ENCODE measurements at places on chromosomes 6 and 20. TPM values are rescaled to one million over a fixed set of nuclear protein-coding genes. Genes with fewer than 3 reads are reported as not detected.

- no peaks in the 10 kb centered on the region for H3K36me3 ChIP-seq
- H3K4me3 ChIP-seq: no peak overlapping the region
- no peak for DNase-seq
- no peak overlapping the region for H3K27ac ChIP-seq
- no peaks in the 10 kb centered on the region for H3K4me1 ChIP-seq
Observed at GRCh38 chr6:157287923-157288322, 35.4 kb downstream of the TMEM242 start.

- no peaks in the 10 kb centered on the region for H3K36me3 ChIP-seq
- H3K27ac ChIP-seq: no peak overlapping the region
- no peak for DNase-seq
- H3K4me1 ChIP-seq: no peaks in the 10 kb centered on the region
- no peaks in the 10 kb centered on the region for H3K27me3 ChIP-seq
Observed at GRCh38 chr6:92459606-92460005, 959.8 kb downstream of the EPHA7 start.

GRCh38 chr6:159099276-159099675 lies 54.5 kb upstream of the TAGAP start:
- no peaks in the 10 kb centered on the region for H3K27me3 ChIP-seq
- no peak overlapping the region for H3K27ac ChIP-seq
- H3K36me3 ChIP-seq: no peaks in the 10 kb centered on the region
- H3K4me3 ChIP-seq: no peak overlapping the region
- H3K4me1 ChIP-seq: no peaks in the 10 kb centered on the region

DNA sequence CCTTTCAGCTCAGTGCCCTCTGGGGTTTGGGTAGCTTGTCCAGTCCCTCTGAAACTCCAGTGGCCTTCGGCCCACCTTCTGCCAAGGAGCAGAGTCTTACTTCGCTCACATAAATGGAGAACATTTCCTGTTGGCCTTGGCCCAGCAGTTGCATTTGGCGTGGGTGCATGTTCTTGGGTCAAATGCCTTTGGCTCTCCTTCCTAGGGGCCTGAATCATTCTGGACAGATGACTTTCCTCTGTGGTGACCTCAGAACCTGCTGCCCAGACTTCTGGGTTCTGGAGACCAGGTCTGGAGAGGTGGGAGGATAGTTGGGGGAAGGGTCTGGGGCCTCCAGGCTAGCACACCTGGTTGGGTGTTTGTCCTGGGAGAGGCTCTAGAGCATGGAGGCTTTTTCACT lies 29.3 kb downstream of the BCAS4 start:
- no peak overlapping the region for H3K4me3 ChIP-seq
- H3K27ac ChIP-seq: no peak overlapping the region
- peak; percentile 43 for DNase-seq
- H3K4me1 ChIP-seq: no peaks in the 10 kb centered on the region
- H3K27me3 ChIP-seq: no peaks in the 10 kb centered on the region

GRCh38 chr6:50381099-50381415 lies 331.3 kb upstream of the DEFB112 start:
- H3K4me3 ChIP-seq: no peak overlapping the region
- H3K36me3 ChIP-seq: no peaks in the 10 kb centered on the region
- no peaks in the 10 kb centered on the region for H3K27me3 ChIP-seq
- no peaks in the 10 kb centered on the region for H3K4me1 ChIP-seq

GRCh38 chr6:90816764-90817163 lies 229.9 kb upstream of the MAP3K7 start:
- H3K27ac ChIP-seq: no peak overlapping the region
- no peaks in the 10 kb centered on the region for H3K27me3 ChIP-seq
- H3K36me3 ChIP-seq: no peaks in the 10 kb centered on the region
- no peaks in the 10 kb centered on the region for H3K4me1 ChIP-seq
- no peak overlapping the region for H3K4me3 ChIP-seq

DNA sequence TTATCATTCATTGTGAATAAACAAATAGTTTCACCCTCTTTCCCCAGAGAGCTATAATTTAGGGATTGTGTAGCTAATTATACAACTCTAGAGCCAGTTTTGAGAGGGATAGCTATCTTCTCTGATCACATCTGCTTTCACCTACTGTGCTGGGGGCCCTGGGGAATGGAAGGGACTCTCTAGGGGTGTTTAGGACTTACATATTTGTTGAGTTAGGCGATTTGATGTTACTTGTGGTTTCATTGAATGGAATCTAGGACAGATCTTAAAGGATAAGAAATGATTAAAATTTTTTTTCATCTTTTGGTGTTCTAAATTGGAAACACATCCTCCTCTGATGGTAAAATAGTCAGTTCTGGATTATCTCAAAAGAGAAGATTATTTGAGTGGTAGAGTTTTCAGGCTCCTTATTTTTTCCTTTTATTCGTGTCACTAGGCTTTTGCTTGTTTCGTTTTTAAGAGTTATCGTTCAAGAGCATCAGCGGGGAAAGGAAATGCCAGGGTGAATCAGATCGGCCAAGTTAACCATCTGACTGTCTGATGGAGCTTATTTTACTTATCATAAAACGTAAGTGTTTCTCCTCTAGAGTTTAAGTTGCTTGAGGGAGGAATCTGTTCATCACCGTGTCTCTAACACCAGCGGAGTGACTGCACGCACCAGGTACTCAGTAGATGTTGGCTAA lies 236.7 kb downstream of the FARS2 start:
- no peak overlapping the region for H3K4me3 ChIP-seq
- H3K4me1 ChIP-seq: no peaks in the 10 kb centered on the region
- no peak overlapping the region for H3K27ac ChIP-seq
- no peaks in the 10 kb centered on the region for H3K27me3 ChIP-seq
- H3K36me3 ChIP-seq: no peaks in the 10 kb centered on the region
- DNase-seq: no peak

DNA sequence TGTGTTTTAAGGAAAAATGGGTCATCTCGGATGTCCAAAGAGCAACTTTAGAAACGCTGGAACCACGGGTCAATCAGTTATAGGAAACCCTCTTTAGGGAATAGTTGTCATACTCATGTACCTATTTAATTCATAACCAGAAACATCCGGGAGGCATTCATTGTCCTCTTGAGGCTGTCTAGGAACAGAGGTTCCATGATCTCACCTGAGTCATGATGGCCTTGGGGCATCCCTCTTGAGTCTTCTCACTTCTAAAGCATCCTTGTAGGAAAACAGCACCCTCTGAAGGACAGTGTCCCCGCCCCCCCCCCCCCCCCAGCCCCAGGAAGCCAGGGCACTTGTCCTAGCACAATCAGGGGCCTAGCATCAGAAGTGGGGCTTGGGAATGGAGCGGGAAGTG lies 46.3 kb upstream of the CDH4 start:
- H3K36me3 ChIP-seq: no peaks in the 10 kb centered on the region
- H3K27ac ChIP-seq: no peak overlapping the region
- no peak for DNase-seq
- H3K27me3 ChIP-seq: no peaks in the 10 kb centered on the region

DNA sequence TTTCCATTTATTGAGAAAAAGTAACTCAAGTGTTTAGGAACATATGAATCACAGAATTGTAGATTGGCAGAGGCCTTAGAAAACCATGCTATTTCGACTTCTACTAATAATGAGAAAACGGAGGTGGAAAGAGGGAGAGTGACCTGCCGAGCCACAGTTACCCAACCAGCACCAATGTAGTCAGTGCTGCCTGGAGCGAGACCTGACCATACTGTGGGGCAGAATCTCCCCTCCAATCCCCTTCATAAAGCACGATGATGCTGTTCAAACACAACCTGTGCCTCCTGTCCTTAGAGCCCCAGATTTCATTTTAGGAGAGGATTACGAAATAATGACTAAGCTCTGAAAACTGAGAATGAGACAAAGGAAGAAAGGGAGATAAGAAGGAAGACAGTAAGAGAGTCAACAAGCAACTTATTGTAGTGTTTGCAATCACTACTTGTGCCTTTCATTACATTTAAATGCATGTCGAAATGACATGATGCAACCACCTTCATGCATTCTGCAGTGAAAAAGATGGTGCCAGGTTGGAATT lies 70.6 kb downstream of the ATXN1 start:
- DNase-seq: no peak
- H3K4me3 ChIP-seq: no peak overlapping the region
- no peak overlapping the region for H3K27ac ChIP-seq
- H3K4me1 ChIP-seq: peaks cover 1% of the 10 kb centered on the region
- no peaks in the 10 kb centered on the region for H3K27me3 ChIP-seq
- no peaks in the 10 kb centered on the region for H3K36me3 ChIP-seq

GRCh38 chr20:10647471-10647870 lies 26.3 kb downstream of the JAG1 start:
- H3K4me1 ChIP-seq: no peaks in the 10 kb centered on the region
- no peaks in the 10 kb centered on the region for H3K36me3 ChIP-seq
- peak; percentile 1 for DNase-seq
- no peak overlapping the region for H3K4me3 ChIP-seq
- H3K27ac ChIP-seq: no peak overlapping the region

DNA sequence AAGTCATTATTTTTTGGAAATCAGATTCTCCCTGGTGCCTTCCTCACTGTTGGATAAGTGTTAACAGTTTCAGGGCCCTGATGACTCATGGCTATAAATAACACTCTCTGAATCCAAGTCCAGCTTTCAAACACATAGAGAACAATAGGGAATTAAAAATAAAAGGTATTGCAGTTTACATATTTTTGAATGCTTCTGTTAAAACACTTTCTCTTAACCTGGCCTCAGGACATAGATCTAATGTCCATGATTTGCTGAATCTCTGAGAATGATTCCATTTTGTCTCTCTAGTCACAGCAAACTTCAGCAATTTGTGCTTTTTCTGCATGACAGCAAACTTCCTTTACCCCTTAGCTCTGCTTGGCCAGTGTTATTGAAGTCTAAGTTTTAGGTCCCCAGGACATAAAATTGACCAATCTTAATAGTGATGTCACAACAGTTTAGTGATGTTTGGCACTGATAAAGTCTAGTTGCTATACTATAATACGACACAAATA lies 1192.4 kb upstream of the CITED2 start:
- DNase-seq: no peak
- no peaks in the 10 kb centered on the region for H3K4me1 ChIP-seq
- H3K27ac ChIP-seq: no peak overlapping the region
- H3K36me3 ChIP-seq: no peaks in the 10 kb centered on the region
- H3K27me3 ChIP-seq: no peaks in the 10 kb centered on the region

DNA sequence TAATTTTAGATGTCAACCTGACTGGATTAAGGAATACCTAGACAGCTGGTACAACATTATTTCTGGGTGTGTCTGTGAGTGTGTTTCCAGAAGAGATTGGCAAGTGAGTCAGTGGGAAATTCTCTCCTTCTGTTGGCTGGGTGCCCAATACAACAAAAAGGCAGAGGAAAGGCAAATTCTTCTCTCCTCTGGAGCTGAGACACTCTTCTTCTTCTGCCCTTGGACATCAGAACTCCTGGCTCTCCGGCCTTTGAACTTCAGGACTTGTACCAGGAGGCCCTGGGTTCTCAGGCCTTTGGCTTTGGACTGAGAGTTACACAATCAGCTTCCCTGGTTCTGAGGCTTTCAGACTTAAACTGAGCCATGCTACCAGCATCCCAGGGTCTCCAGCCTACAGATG lies 7.8 kb upstream of the BTN3A1 start:
- no peaks in the 10 kb centered on the region for H3K36me3 ChIP-seq
- no peak overlapping the region for H3K4me3 ChIP-seq
- DNase-seq: no peak
- H3K27ac ChIP-seq: no peak overlapping the region
- H3K27me3 ChIP-seq: no peaks in the 10 kb centered on the region
- H3K4me1 ChIP-seq: peaks cover 1% of the 10 kb centered on the region

DNA sequence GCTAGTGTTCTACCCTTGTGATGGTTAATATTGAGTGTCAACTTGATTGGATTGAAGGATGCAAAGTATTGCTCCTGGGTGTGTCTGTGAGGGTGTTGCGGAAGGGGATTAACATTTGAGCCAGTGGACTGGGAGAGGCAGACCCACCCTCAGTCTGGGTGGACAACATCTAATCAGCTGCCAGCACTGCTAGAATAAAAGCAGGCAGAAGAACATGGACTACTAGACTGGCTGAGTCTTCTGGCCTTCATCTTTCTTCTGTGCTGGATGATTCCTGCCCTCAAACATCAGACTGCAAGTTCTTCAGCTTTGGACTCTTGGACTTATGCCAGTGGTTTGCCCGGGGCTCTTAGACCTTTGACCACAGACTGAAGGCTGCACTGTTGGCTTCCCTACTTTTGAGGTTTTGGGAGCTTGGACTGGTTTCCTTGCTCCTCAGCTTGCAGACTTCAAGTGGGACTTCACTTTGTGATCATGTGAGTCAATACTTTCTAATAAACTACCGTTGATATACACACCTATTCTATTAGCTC lies 50.1 kb downstream of the SDHAF4 start:
- H3K36me3 ChIP-seq: no peaks in the 10 kb centered on the region
- no peak overlapping the region for H3K4me3 ChIP-seq
- DNase-seq: no peak

- H3K36me3 ChIP-seq: no peaks in the 10 kb centered on the region
- no peak for DNase-seq
- H3K27ac ChIP-seq: no peak overlapping the region
- no peaks in the 10 kb centered on the region for H3K27me3 ChIP-seq
- peak overlapping the region; percentile 86 for H3K4me3 ChIP-seq
- H3K4me1 ChIP-seq: peaks cover 10% of the 10 kb centered on the region
Observed at GRCh38 chr20:1465470-1466210, 1.0 kb downstream of the NSFL1C start.

DNA sequence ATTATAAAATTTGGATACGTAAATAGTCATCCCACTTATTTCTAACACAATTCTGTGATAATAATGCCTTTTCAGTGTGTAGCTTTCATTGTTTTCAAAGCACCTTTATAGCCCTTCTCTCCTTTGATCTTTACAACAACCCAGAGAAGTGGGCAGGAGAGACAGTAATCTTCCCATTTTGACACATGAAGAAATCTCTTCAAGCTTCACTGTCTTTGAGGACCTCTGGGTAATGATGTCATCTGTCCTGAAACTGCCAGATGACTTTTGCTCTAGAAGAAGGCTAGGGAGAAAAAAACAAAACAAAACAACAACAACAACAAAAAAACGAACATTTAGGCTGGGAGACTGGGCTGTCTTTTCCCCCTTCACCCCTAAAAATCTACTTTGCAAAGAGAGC lies 203.0 kb downstream of the KCNQ5 start:
- no peak overlapping the region for H3K27ac ChIP-seq
- no peaks in the 10 kb centered on the region for H3K4me1 ChIP-seq
- no peaks in the 10 kb centered on the region for H3K36me3 ChIP-seq
- no peak overlapping the region for H3K4me3 ChIP-seq

The POFUT1 gene
- 37.5 TPM for total RNA-seq

The BTN1A1 gene
- total RNA-seq: not detected

The ETV7 gene
- 2.1 TPM for total RNA-seq

The SAMD3 gene
- 1.8 TPM for total RNA-seq

The PDE10A gene
- total RNA-seq: 344 TPM

The GSTA5 gene
- not detected for total RNA-seq

Data from ovary (tissue), 10 donors.